GDM1 (cell line): ENCODE measurements at places on chromosomes 5 and 9.

DNA sequence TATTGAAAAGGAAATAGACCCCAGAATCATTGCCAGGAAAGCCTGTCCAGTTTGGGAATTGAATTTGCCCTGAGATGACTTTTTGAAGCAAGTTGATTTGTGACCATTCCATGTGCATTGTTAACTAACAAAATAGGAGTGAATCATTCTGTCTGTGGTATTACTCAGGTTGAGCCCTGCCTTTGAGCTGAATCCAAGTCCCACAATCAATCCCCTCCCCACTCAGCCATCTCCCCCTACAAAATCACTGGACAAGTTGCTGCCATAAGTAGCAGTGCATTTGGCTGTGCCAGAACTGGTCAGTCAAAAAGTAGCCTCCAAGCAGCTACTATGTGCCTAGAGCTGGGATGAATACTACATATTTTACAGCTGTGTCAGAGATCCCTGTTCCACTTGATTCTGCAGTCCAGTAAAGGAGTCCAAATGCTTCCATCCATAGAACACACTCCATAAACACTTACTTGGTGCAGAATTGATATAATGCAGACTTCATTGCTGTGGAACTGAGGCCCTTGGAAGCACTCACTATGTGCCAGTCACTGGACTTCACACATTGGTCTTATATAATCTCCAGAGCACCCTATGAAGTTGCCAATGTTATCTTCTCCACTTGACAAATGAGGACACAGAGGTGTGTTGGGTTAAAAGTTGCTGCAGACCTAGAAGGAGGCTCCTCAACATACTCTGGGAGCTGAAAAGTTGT lies 96.1 kb downstream of the ZNF462 start:
- DNase-seq, result no peak

DNA sequence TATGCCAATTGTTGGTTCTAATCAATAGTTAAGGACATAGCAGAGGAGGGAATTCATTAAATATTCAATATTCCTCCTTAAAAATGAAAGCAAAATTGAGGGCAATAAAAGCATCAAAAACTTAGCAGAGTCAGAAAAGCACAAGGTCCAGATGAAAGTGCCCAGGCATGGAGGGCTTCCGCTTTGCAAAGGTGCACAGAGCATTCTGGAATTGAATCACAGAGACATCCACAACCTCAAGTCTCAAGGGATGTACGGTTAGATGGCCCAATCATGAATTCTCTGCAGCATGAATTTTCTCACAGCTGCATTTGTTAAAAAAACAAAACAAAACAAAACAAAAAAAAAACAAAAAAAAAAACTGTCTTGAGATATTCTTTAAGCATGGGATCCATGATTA lies 253.7 kb downstream of the SPOCK1 start:
- no peak for DNase-seq

DNA sequence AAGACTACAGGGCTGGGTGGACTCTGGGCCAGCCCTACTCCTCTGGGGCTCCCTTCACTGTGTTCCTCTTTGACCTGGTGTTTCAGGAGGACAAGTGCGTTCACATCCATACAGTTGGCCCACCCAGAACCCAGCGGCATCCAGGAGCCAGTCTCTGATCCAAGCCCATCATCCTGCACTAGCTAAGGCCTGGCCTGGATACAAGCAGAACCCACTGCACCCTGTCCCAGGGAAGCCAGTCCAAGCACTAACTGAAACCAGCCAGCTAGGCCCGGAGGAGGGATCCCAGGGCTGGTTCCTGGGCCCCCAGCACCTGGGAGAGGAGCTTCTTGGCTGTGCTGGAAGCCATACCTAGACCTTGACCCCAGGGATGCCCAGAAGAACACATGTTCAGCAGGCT lies 4.1 kb upstream of the GBGT1 start:
- DNase-seq, result no peak

GRCh38 chr5:15191012-15191411 lies 309.0 kb upstream of the FBXL7 start:
- no peak for DNase-seq

GRCh38 chr5:10743951-10744350 lies 17.1 kb downstream of the DAP start:
- no peak for DNase-seq

DNA sequence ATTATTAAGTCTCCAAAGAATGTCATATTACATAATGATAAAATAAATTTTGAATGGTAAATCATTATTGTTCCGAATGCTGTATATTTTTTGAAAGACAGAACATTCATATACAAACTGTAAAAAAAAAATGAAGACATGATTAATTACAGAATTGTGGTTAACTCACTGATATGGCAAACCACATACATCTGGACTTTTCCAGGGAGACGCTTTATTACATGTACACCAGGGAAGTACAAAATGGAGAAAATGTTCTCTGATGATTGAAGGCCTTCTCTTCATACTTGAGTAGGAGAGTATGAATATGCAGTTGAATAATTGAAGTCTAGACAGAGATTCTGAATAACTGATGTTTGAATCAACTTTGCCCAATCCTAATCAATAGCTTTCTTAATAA lies 1886.9 kb downstream of the EFNA5 start:
- no peak for DNase-seq

DNA sequence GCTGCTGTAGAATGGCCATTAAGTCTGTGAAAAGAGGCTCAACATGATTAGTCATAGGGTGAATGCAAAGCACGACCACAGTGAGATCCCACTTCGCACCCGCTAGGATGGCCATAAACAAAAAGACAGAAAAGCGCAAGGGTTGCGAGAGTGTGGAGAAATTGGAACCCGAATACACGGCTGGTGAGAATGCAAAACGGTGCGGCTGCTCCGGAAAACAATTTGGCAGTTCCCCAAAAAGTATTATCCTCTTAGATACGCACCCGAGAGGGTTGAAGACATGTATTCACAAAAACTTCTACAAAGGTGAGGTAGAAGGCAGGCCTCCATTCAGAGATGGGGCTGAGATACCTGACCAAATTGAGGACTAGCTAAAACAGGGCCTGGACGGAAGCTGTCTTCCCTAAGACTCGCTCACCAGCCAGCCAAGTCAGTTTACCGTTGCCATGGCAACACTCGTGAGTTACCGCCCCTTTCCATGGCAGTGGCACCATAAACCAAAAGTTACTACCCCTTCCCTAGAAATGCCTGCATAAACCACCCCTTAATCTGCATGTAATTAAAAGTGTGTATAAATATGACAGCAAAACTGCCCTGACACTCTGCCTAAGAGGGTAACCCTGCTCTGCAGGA lies 726 bp upstream of the PSMB7 start:
- no peak for DNase-seq

DNA sequence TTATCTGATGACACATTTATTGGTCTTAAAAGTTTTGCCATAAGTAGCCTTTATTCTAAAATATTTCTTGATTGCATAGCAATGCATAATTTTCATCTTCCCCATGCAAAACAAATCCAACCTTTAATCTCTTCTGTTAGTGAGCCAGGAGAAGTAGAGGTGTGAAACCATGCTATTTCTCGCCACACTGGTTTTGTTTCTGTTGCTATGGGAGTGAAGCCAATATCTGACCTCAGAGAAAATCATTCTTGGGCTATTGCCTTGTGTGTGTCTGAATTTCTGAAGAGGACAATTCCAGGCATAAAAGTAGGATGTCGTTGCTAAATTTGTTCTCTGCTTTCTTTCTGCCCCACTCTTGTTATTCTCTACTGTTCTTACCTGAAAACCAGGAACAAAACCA lies 183.6 kb downstream of the PTTG1 start:
- no peak for DNase-seq

- no peak for DNase-seq
Measured at GRCh38 chr9:132894346-132894745, 15.6 kb downstream of the SPACA9 start.

DNA sequence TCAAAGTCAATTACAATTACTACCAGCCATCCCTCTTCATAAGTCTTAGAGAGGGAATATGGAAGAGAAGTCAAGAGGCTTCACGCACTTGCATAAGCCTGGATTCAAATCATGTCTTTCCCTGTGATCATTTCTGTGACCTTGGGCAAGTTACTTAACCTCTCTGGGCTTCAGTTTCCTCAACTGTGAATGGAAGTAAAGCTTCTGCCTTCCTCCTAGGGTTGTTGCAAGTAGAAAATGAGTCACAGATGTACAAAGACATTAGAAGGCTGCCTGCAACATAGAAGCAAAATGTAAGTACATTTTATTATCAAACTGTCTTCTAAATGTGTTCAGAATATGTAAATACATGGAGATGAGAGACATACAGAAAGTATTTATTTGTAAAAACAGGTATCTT lies 42.3 kb upstream of the SEMA6A start:
- DNase-seq, result no peak

DNA sequence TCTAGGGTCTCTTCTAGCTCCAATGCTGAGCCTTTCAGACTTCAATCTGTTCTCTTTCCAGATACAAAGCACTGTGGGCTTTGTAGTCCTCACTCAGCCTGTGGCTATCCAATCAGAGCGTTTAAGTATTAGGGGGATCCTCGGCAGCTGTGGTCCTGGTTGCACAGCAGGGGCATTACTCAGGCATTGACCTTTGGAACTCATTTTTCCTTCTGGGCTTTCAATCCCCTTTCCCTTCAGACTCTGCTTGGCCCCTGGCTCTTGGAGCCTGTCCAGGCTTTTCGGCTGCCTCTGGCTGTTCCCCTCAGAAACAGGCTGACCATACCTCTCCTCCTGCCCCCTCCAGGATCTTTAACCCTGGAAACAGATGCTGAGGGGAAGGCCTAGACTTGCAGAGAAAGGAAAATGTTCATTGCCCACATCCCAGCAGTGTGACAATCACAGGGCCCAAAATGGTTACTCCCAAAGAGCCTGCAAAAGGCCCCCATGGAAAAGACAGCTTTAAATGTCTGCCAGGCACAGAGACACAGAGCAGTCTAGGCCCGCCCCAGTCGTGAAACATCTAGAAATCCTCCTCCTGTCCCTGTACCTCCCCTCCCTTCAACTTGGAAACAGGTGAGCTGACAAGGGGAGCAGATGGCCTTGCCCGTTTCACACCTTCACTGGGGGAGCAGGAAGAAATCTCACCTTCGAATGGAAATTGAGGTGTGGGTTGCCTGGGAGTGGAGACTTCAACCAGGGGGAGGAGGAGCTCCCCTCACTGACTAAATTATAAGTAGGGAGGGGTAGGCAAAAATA lies 13.7 kb downstream of the C1QTNF2 start:
- DNase-seq, result no peak

DNA sequence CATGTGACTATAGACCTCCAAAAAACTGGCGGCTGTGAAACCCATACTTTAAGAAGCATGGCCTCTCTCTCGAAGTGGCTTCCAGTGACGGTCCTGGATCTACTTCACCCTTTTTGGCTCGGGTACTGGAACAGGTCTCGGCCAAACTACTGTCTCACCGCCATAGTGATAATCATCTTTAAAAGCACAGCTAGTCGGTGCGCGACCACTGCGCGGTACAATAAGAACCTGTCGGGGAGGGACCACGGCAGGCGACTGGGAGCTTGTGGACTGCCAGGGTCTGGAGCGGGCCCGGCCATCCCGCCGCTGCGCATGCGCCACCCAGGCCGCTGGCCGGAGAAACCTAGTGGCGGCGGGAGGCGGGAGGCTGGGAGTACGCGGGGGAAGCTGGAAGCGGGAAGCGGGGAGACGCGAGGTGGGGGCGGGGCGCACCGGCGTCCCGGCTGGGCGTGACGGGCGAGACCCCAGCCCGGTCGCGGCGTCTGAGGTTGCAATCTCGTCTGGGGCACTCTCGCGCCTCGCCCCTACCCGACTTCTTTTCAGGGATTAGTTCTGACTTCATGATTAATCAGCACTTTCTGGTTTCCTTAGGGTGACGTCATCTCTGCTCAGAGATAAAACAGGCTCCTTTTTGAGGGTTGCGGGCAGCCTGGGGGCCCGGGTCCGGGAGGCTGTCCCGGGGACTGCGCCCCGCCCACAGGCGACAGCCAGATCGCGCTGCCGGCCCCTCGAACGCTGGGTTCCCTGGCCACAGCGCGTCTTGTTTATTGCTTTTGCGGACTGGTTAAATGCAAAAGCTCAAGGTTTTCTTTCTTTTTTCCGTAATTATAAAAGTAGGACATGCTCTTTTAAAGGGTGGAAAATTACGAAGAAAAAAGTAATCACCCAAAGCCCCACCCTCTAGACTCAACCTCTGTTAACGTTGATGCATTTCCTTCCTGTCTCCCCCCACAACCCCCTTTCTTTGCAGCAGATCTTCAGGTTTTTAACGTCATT lies 266.8 kb downstream of the CWC27 start:
- DNase-seq, result no peak

GRCh38 chr5:171367424-171368370 lies 20.0 kb upstream of the NPM1 start:
- DNase-seq, result peak; percentile 26

DNA sequence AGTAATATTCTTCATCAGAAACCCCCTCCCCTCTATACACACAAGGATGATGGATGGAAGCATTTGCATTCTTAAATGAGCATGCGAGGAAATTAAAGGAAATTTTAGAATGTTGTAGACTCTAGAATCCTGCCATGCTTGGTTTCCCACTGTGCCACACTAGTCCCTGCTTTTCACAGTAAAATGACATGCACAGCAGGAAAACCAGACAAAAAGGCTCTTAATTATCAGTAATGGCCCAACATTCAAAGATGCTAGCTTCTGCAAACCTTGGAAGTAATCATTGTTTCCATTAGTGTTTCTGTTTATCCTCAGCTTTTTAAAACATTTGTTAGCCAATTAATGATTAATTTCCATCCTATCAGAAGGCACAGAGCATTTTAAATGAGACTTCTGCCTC lies 255.8 kb downstream of the SLCO4C1 start:
- DNase-seq, result no peak

DNA sequence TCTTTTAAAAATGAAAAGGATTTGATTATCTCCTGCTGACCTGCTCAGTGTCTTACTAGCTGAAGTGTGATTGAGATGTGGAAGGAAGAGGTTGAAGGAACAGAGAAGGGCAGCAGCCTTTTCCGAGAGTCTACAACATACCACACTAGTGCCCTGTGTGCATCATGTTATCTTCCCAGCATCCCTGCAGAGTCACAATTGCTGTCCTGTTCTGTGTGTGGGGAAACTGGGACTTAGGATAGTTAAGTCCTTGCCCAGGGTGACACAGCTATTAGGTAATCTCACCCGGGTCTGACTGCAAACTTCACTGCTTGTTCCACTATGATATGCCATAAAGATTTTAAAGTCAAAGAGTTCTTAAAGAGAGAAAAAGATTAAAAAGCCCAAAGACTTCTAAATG lies 55.8 kb downstream of the FAM78A start:
- DNase-seq, result no peak

- no peak for DNase-seq
Measured at GRCh38 chr5:131357739-131358561, 94.1 kb downstream of the CDC42SE2 start.

GRCh38 chr5:33328818-33329217 lies 111.9 kb upstream of the TARS1 start:
- no peak for DNase-seq
